Activated CD4-positive, alpha-beta T cell treated with anti-CD3 and anti-CD28 coated beads, Interleukin-2, amount 10 ng/mL, durations not matched to agents 7 days and 5 days (primary cell): ENCODE measurements at places on chromosomes 3 and 15. TPM values are rescaled to one million over a fixed set of nuclear protein-coding genes. Genes with fewer than 3 reads are reported as not detected.

The THSD4 gene
- total RNA-seq = not detected

The DUOX1 gene
- total RNA-seq = not detected

The CCDC14 gene
- total RNA-seq = 55.5 TPM

The TMC3 gene
- not detected for total RNA-seq

The NDUFB4 gene
- total RNA-seq = 148 TPM

The GRK7 gene
- not detected for total RNA-seq

The CYP1A2 gene
- not detected for total RNA-seq

The AMOTL2 gene
- total RNA-seq = not detected

The SLC24A5 gene
- not detected for total RNA-seq

The CADPS gene
- total RNA-seq = not detected

The RPL22L1 gene
- total RNA-seq = 42.4 TPM

The SEMA3B gene
- 0.37 TPM for total RNA-seq

The TGM5 gene
- total RNA-seq = not detected

The SH2D7 gene
- total RNA-seq = not detected

The GOLGA8R gene
- 3.4 TPM for total RNA-seq

The TEX9 gene
- total RNA-seq = 1.1 TPM

The KNL1 gene
- total RNA-seq = 69.0 TPM

The SLC7A14 gene
- total RNA-seq = not detected

The CLPX gene
- 47.3 TPM for total RNA-seq

The PLA2G4D gene
- total RNA-seq = not detected

The NRROS gene
- total RNA-seq = 36.6 TPM

The DCLK3 gene
- not detected for total RNA-seq

The GAP43 gene
- total RNA-seq = not detected

The WDR93 gene
- total RNA-seq = not detected

The GOLGA6L10 gene
- 0.54 TPM for total RNA-seq

The CPB1 gene
- total RNA-seq = not detected

The CHRNA7 gene
- total RNA-seq = not detected

The COLQ gene
- 4.3 TPM for total RNA-seq

The EEF1AKMT4 gene
- total RNA-seq = 4.7 TPM

The TTLL3 gene
- total RNA-seq = 51.1 TPM

The CEMIP gene
- not detected for total RNA-seq
